ENCODE measurements at places on chromosomes 2 and 18. TPM values are rescaled to one million over a fixed set of nuclear protein-coding genes. Genes with fewer than 3 reads are reported as not detected.

Gene KANSL1L
- total RNA-seq, result 107 TPM

Gene REG3G
- not detected for total RNA-seq

Gene PID1
- 48.6 TPM for total RNA-seq

Gene CTIF
- 73.2 TPM for total RNA-seq

Gene ANKRD30BL
- total RNA-seq, result not detected

Gene TXNDC2
- total RNA-seq, result not detected

Gene CGREF1
- total RNA-seq, result 7.1 TPM

Gene CPO
- total RNA-seq, result 0.39 TPM

DNA sequence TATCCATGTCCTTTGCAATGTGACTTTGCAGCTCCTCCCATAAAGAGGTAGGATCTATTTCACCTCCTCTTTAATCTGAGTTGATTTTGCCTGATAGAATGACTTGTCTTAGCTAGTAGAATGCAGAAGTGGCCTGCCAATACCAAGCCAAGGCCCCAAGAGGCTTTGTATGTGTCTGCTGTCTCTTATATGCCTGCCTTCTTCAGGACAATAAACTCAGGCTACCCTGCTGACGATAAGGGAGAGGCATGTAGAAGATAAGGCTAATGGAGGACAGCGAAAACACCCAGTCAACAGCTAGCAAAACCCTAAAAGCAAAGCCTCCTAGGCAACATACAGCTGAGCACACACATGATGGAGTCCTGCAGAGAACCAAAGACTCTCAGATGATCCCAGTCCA lies 1.8 kb upstream of the ZC3H8 start:
- no peak for DNase-seq

GRCh38 chr2:122737429-122738077 lies 982.1 kb downstream of the TSN start:
- no peak for DNase-seq

DNA sequence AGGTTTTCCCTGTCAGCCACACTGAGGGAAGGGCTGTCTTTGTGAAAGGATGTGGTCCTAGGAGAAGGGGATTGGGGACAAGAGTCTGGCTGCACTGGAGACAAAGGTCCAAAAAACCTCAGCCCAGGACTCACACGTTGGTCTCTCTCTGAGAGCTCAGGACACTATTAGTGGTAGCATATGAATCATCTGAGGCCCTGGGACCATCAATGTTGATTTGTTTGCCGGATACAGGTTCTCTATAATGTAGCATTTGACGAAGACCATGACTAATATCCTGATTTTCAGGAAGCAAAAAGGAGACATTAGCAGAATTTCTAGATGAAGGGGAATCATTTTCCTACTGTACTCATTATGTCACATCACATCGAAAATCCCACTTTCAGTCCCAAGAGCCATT lies 22.2 kb upstream of the DNAH6 start:
- no peak for DNase-seq

GRCh38 chr18:30177056-30177455 lies 865.5 kb downstream of the DSC3 start:
- no peak for DNase-seq

DNA sequence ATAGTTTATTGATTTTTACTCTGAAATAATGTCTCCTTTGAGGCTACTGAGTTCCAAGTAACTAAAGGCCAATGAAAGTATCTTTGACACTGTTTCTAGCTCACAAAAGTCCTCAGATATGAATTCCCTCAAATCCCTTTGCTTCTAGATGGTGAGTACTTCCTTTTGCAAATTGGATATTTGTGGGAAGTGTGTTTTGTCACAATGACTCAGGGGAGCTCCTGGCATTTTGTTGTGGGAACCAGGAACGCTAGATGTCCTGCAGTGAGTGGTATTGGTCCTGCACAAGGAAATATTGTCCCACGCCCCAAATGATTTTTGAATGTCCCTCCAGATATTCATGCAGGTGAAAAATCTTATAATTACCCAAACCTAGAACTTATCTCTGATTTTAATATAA lies 24.3 kb downstream of the TACR1 start:
- DNase-seq, result no peak

DNA sequence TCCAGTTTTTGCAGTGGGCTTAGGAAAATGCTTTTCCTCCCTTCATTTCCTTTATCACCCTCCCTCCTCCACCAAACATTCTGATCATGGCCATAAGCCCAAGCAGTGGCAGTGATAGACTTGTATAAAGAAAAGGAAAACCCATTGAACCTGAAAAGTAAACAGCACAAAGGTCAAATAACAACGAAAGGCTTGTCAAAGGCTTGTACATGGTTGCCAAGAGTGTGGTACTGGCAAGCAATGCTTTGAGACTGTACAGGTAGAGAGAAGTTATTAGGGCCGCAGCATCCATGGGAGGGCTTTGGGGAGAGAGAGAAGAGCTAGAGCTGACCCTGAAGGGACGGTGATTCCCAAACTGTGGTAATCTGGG lies 2.1 kb upstream of the VWA3B start:
- DNase-seq, result no peak

DNA sequence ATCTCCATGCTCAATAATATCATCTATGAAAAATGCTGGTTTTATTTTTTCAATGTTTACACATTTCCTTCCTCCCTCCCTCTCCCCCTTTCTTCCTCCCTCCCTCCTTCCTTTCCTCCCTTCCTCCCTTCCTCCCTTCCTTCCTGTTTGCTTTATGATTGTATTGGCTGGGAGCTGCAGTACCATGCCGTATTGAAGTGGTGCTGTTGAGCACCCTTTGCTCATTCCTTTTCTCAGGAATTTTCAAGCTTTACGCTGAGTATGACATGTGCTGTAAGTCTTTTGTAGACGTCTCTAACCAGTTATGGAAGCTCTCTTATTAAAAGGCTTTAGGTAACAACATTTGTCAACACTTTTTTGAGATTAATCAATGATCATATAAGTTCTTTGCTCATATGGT lies 100.4 kb downstream of the SNTG2 start:
- no peak for DNase-seq

DNA sequence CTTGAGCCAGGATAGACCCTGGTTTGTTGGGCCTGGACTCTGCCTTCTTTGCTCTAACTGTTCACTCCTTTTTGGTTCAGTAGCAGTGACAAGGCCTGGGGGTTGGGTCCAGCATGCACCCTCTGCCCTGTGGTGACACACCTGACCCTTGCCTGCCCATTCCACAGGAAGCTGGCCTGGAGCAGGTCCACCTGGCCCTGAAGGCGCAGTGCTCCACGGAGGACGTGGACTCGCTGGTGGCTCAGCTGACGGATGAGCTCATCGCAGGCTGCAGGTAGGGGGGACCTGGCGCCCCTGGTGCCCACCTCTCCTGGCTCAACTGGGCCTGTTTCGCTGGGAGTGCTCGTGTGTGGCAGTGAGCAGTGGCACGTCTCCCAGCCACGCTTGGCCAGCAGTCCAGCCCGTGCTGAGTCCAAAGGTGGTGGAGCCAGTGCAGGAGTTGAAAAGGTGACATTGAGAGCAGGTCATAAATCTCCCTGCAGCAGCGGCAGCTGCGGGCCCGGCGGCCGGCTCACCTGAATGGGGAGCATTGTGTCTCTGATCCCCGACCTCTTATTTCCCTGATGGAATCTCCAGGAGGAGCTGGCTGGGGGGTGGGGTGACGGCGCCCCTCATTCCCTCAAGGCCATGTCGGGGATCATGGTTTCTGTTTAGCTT lies 102.6 kb downstream of the DYSF start:
- DNase-seq, result no peak

GRCh38 chr18:58104096-58104495 lies 60.1 kb downstream of the NEDD4L start:
- DNase-seq, result no peak

DNA sequence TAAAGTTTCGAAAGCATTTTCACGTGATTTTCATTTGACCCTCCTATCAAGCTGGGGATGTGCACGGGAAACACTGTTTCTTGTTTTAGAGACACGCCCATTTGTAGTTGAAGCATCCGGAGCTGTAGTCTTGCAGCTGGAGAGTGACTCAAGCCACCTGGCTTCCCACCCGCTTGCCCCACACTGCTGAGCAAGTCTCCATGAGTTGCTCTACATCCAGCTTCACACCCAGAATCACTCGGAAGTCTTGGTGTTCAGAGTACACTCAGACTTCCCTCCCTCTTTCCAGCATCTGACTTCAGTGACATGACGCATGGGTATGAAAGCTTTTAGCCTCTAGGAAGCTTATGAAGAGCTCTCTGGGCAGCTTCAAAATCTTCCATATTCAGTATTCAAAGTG lies 262.4 kb downstream of the NBAS start:
- no peak for DNase-seq
